ENCODE measurements at places on chromosomes 2 and 18.

DNA sequence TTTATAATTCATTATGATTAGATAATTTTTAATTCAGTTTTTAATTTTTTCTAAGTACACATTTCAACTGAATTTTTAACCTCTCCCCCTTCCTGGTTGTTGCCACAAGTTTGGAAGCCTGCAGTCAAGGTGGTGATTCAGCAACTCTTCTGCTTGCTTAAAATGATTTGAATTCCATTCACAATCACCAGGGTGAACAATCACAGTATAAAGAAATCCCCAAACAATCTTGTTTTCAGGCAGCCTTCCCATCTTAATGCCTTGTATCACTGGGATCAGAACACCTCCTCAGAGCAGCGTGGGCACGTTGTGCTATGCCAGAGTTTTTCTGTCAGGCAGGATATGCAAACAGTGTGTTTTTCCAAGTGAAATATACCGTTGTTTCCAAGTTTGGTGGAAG lies 46.7 kb upstream of the BARD1 start:
- DNase-seq, result no peak

- DNase-seq, result no peak
Measured at GRCh38 chr2:105515581-105516415, 116.9 kb upstream of the FHL2 start.

- DNase-seq, result no peak
Measured at GRCh38 chr2:105397953-105398335, 907 bp downstream of the FHL2 start.

- DNase-seq, result no peak
Measured at GRCh38 chr2:86186431-86186830, 8.8 kb downstream of the IMMT start.

DNA sequence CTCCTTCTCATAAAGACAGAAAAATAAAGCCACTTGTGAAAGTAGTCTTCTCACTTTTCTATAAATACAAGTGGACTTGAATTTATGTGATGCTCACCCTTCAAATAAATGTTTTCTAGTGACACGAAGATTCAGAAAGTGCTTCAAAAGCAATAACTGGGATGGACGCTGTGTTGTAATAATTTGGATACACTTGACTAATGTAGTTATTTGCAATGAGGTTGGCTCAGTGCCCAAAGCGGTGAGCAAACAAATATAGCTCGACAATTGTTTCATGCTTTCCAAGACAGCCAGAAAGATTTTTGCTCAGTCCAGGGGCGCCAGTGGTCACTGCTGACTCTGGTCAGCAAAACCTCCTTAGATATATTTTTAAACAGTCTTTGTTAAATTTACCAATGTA lies 278.6 kb upstream of the KLHL14 start:
- DNase-seq, result peak; percentile 18
